ENCODE measurements at places on chromosomes 11 and 22.

DNA sequence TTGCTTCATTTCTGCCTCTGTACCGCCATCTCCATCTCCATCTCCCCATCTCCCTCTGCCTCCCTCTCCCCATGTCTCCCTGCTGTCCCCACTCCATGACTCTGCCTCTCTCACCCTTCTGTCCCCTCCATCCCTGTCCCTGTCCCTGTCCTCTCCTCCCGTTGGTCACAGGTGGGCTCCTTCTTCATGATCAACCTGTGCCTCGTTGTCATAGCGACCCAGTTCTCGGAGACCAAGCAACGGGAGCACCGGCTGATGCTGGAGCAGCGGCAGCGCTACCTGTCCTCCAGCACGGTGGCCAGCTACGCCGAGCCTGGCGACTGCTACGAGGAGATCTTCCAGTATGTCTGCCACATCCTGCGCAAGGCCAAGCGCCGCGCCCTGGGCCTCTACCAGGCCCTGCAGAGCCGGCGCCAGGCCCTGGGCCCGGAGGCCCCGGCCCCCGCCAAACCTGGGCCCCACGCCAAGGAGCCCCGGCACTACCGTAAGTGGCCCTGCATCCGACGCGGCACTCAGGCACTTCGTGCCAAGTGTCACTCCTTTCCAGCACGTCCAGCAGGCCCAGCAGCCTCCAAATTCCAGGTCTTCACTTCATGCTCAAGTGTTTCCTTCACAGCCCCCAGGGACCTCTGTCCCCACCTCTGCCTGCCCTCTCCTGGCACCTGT, 76.0 kb downstream of the CACNA1I start:
- DNase-seq, result no peak

DNA sequence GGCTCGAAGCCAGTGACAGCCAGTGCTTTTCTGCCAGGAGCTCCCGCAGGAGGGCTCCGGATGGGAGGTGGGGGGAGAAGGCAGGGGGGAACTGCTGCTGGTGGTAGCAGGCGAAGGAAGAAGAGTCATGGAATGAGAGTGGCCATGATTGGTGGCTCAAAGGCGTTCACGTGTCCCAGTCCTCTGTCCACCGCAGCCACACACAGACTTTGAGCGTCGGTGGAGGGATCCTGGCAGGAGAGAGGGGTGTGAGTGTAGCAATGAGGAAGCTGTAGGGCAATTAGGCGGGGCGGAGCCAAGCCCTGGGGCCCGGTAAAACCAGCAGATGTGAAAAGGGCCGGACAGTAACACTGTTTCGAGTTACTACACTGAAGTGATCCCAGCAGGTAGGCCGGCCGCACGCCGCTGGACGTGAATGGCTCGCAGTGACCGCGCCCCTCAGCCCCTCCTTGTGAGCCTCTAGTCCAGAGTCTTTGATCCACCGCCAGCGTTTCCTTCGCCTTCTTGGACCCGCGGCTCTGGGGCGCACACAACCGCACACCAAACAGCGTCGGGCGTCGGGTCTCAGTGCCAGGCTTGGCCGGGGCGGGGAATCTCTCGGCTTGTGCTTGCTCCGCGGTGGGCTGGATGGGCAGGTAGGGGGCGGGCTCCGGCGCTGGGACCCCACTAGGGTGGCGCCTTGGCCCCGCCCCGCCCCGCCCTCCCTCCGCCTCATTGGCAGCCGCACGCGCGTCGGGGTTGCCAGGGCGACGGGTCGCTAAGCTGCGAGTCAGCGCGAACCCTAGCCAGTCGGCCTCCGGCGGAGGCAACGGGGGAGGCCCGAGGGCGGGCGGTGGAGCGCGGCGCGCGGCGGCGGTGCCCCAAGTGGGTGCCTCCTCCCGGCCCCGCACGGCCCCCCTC, at the start of gene LRRC10B:
TSS of gene LRRC10B (plus strand) at position 788 of the 900 bp plus-strand sequence. CDS start 250 bp downstream, outside the sequence.
- DNase-seq, result peak; percentile 34

GRCh38 chr11:36326524-36327419, 30.7 kb downstream of the PRR5L start:
- no peak for DNase-seq

GRCh38 chr11:121426476-121427399, 25.4 kb upstream of the SORL1 start:
- DNase-seq, result peak; percentile 42

DNA sequence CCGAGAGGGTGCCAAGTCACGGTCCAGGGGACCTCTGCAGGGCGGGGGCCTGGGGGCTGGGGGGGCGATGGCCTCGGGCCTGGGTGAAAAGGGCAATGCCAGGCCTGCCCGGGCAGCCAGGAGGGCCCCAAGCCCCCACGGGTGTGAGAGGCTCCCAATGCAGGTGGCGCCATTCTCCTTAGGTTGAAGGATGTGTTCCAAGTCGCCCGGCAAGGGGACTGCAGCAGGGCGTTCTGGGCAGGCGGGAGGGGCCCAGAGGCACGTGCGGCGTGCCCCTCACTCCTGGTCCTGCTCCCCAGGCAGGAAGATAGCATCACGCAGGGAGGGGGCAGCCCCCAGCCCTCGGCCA, 730 bp upstream of the TNNI2 start:
- DNase-seq, result no peak

Measured in stimulated activated CD4-positive, alpha-beta T cell treated with anti-CD3 and anti-CD28 coated beads, Interleukin-4, amount 100 ng/mL, for 48 hours (primary cell).